Airway epithelial cell (primary cell): ENCODE measurements at places on chromosomes 2 and 18. TPM values are rescaled to one million over a fixed set of nuclear protein-coding genes. Genes with fewer than 3 reads are reported as not detected.

The SERPINB3 gene
- 149 and 212 TPM in 2 replicates for total RNA-seq

The IL18R1 gene
- total RNA-seq: 0.84 and 1.2 TPM in 2 replicates

The SERPINB4 gene
- 4.0 and 5.0 TPM in 2 replicates for total RNA-seq

The RGPD4 gene
- not detected in 2 replicates for total RNA-seq

The ARHGAP15 gene
- total RNA-seq: not detected in 2 replicates

The GALNT14 gene
- 22.8 and 28.1 TPM in 2 replicates for total RNA-seq

The KCNIP3 gene
- 0.23 and 0.99 TPM in 2 replicates for total RNA-seq

The TNFRSF11A gene
- 3.5 and 4.0 TPM in 2 replicates for total RNA-seq

The KCNE4 gene
- total RNA-seq: 0.35 TPM in 1 of 2 replicates, not detected in the other

The GREB1 gene
- 0.07 TPM in 1 of 2 replicates, not detected in the other for total RNA-seq

The RAD51AP2 gene
- 0.05 and 0.14 TPM in 2 replicates for total RNA-seq
